ENCODE measurements at places on chromosomes 2 and 18.
A peak's percentile ranks its signal among the peaks of the same experiment; 100 is the strongest.

GRCh38 chr2:200122683-200123082 lies 167.3 kb downstream of the MAIP1 start:
- DNase-seq = no peak

GRCh38 chr2:47070155-47070919 lies 84.8 kb downstream of the STPG4 start:
- DNase-seq = no peak

DNA sequence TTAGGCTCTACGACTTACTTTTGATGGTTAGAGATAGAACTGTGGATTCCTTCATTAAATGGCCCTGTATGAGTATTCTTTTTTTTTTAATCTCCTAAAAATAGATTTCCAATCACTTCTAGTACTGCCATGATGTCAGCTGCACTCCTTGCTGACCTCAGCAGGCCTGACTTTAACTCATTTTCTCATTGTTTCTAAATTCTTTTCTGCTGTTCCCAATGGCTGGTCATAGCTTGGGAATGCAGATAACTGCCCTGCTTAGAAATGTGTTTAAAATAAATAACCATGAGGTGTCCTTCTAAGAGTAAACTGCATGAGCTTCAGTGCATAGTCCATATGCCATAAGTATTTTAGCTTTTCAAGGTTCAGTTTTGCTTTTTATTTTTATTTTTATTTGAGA lies 15.7 kb downstream of the CCDC85A start:
- DNase-seq = peak; percentile 83

- no peak for DNase-seq
These were observed 42.0 kb downstream of the AFTPH start for GRCh38 chr2:64565949-64566710.

- no peak for DNase-seq
These were observed 1142.3 kb upstream of the FANCL start for GRCh38 chr2:59383473-59383872.

GRCh38 chr2:148764815-148765214 lies 110.2 kb upstream of the KIF5C start:
- DNase-seq = no peak

- no peak for DNase-seq
These were observed 43.7 kb downstream of the WIPF1 start for GRCh38 chr2:174553811-174554493.
